Aortic smooth muscle cell (primary cell): ENCODE measurements at places on chromosomes 16 and 17. TPM values are rescaled to one million over a fixed set of nuclear protein-coding genes. Genes with fewer than 3 reads are reported as not detected.

The BTBD17 gene
- total RNA-seq = not detected in 2 replicates

The KRTAP9-8 gene
- not detected in 2 replicates for total RNA-seq

The GRN gene
- total RNA-seq = 240 and 273 TPM in 2 replicates

The MYL4 gene
- total RNA-seq = 0.13 TPM in 1 of 2 replicates, not detected in the other

The SLC5A10 gene
- total RNA-seq = under 0.01 TPM in 1 of 2 replicates, not detected in the other

The TBX6 gene
- 0.12 and 0.13 TPM in 2 replicates for total RNA-seq

The PDPK1 gene
- 18.4 and 21.1 TPM in 2 replicates for total RNA-seq

The ATP1B2 gene
- under 0.01 TPM in 2 replicates for total RNA-seq
